Stromal cell of bone marrow (primary cell): ENCODE measurements at places on chromosomes 5 and 9.

DNA sequence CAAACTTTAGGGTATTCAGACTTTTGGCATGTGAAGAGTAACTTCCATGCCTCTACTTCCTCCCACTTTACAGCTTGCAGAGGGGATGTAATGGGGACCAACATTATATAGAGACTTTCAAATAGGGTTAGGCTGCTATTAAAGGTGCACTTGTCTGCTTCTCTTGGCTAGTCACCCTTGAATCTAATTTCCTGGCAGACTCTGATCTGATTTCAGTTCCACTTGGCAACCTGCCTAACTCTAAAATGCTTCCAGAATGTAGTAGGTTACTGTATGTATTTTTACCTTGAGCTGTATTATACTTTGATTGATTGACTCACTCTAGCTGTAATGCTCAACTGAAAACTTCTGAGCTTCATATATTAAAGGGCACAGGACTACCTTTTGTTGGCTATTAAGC lies 693.4 kb downstream of the KCTD16 start:
- no peak for DNase-seq

DNA sequence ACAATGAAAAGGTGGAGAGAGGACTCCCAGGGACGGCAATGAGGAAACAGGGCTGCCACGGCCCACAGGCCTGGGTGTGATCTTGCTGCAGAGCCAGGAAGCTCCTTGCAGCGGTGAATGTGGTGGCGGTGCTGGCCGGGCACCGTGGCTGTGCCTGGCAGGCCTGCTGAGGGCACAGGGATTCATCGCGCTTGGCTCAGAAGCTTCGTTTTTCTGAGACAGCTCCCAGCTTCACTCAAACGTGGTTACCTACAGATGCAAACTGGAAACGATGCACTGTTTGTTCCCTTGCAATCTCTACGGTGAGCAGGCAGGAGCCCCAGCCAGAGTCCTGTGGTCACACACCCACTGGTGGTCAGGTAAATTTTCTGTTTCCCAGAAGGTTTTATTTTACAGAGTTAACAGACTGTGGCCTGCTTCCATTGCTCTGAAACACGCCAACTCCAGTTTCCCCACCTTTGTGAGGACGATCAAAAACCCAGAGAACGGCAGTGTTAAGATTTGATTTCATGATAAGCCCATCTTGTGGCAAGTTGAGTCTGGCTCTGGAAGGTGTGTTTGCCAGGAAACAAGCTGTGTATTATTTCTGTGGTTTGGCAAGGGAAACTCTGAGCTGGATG lies 183.9 kb downstream of the AUH start:
- no peak for DNase-seq

DNA sequence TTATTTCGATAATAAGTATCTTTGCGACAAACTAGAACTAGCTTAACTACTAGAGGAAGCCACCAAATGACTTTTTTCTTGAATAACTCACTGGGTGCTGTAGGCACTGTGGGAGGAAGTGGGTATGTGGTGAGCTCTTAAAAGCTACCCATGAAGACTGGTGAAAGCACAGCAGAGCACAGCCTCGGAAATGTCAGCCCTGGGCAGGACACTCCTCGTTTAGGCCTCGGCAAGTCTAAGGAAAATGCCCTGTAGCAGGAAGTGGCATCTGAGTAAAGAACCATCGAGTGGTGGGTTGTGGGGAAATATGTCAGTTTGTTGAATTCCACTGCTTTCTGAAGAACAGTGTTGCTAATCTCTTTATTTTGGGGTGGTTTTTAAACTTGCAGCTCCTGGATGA lies 44.0 kb upstream of the NCS1 start:
- DNase-seq, result no peak

- DNase-seq, result no peak
These were observed 423 bp upstream of the NUP214 start for GRCh38 chr9:131125038-131125287.

DNA sequence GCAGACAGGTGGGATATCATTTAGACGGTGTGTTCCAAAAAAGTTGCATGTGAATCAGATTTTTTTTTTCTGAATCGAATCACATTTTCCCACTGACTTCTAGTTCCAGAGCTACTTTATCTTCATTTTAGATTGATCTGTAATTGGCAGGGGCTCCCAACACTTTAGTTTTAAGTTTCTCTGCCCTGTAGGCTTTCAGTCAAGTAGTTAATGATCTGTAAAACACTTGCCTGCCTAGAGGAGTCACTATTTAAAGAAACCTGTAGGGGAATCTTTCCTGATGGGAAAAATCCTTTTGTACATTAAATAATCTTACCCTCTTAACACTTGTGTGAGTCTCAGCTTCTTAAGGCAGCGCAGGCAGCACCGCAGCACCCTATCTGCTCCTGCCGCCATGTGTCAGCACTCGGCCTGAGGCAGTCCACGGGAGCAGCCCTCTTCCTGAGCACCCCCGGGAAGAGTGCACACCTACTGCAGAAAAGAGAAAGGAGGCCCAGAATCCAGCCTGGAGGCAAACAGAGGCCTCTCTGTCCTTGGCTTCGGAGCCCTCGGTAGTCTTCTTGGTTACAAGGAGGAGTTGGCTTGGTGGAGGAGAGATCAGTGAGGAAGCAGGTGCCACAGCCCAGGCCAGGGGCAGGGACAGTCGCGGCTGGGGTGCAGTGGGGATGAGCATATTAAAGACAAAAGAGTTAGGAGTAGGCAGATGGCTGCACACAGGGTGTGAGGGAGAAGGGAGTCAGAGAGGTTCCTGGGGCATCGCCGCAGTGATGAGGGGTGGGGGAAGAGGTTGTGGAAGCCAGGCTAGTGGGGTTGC lies 209.3 kb downstream of the GAPVD1 start:
- DNase-seq, result no peak

- DNase-seq, result no peak
These were observed 145.0 kb downstream of the SLC24A2 start for GRCh38 chr9:19643875-19644274.
